ENCODE measurements at places on chromosomes 3 and 15.

GRCh38 chr3:120370463-120370862 lies 21.3 kb upstream of the LRRC58 start:
- no peak for DNase-seq

DNA sequence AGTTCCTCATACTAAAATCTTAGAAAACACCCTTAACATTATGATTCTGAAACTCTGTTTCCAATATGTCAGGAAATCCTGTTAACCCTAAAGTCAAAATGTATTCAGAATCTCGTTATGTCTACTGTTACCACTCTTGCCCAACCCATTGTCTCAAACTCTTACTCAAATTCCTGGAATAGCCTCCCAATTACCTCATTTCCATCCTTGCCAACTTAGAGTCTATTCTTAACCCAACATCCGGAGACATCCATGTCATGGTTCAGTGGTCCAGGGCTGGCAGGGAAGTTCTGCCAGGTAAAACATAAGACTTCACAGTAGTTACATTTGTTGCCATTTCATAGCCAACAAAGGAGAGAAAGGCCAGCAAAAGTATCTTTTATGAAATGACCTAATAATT lies 593.9 kb downstream of the PYDC2 start:
- no peak for DNase-seq

DNA sequence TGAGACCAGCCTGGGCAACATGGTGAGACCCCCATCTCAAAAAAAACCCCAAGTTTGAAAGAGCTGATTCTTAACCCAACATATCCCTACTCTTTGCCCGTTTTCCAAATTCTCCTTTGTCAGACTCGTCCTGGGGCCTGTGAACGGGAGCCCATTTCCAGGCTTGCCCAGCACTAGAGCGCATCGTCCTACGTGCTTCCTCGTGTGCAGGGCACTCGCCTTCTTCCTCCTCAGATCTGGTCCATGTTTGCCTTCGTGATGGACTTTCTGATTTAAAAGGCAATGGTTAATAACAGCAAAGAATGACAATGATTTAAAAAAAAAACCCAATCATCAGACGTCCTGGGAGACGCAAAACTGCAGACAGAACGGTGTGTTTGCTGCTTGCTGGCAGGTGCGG lies 10.1 kb downstream of the MELTF start:
- DNase-seq: no peak

DNA sequence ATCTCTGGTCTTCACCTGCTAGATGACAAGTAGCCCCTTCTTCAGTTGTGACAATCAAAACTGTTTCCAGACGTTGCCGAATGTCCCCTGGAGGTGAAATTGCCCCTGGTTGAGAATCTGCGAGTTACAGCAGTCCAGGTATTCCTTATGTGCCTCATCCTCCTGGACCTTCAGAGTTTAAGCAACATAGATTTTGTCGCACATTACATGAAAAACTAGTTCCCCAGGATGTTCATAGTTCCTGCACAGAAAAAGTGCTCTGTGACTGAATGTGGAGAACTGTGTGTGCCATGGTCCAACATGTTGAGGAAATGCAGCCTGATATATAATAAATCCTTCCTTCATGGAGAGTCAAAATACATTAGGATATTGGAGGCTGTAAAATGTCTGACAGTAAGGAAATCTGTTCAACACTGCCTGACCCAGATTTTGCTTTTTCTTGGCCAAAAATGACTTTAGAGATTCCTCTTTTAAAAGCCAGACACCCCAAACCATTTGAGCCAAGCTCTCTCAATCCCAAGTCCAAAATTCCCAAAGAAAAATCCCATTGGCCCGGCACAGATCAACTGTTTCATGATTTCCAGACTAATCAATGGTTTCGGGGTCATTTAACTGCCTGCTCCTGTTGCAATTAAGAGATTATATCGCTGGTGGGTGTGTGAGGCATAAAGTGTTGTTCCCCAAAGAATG lies 20.4 kb upstream of the SHC4 start:
- no peak for DNase-seq

DNA sequence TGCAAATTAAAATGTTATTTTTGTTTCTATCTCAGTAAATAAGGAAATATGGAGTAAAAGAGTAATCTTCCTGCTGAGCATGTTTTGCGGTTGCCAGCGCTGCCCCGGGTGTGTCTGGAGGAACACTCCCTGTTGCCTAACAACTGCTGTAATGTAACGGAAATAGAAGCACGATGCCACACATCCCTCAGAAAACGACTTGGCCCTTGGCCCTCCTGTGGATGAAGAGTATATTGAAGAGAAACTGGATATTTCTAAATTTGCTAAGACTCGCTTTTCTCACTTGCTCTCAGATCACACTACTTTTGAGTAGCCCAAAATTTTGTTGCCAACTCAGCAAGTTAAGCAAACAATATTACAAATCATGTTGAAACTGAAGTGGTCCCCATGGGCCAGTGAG lies 18.9 kb downstream of the CX3CR1 start:
- DNase-seq: peak; percentile 93

GRCh38 chr3:182983876-182984275 lies 3.5 kb upstream of the DCUN1D1 start:
- DNase-seq: no peak

GRCh38 chr15:31254431-31255175 lies 72.0 kb upstream of the KLF13 start:
- peak; percentile 76 for DNase-seq

DNA sequence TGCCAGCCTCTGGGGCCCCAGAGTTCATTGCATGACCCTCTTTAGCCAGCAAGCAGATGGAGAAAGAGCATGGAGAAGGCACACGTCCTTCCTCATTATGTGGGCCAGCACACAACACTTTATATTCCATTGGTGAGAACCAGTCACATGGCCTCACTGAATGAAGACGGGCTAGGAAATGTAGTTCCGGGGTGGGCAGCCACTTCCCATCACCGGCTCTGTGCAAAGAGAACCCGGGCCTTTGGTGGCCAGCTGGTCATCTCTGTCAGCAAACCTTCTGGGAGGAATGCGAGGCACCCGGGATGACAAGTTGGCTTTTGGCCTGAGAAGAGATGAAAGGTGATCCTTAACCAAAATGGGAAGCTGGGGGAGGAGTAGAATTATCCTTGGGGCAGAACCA lies 90.2 kb upstream of the VGLL4 start:
- no peak for DNase-seq

GRCh38 chr3:10353661-10354360 lies 32.9 kb upstream of the SEC13 start:
- DNase-seq: no peak

GRCh38 chr3:174102274-174102673 lies 704.7 kb downstream of the NLGN1 start:
- no peak for DNase-seq

DNA sequence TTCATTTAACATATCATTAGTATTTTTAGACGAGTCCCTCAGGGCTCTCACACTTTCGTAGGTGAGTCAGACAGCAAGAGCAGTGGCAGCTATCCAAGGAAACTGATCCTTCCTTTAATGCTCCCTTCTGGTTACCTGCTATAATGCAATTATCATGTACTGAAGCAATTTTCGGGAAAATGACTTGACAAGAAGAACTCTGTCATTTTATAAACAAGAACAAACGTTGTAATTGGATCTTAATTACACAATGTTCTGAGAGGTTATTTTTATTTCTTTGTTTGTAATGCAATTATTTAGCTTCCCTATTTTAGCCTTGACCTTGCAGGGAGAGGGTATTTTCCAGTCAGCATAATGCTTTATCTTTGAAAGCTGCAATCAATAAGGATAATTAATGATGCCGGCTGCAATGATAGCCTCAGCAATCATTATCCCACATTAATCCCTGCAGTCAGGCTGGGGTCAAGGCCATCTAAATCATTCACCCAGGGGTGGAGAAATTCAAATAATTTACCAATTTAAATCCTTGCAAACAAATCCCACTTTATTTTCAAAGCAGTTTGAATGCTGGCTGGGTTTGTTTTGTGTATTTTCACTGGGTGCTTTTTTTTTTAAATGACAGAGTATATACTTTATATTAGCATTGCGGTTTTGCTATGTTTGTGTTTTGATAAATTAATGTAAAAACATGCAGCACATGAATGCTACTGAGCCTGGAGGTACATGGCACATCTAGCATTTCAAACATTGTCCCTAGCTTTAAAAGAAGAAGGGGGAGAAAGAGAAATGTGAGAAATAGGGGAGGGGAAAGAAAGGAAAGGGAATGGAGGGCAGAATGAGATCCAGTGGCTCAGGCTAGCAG lies 249.9 kb downstream of the SHOX2 start:
- DNase-seq: no peak

- no peak for DNase-seq
These were observed 21.6 kb downstream of the REC114 start for GRCh38 chr15:73464602-73465001.

DNA sequence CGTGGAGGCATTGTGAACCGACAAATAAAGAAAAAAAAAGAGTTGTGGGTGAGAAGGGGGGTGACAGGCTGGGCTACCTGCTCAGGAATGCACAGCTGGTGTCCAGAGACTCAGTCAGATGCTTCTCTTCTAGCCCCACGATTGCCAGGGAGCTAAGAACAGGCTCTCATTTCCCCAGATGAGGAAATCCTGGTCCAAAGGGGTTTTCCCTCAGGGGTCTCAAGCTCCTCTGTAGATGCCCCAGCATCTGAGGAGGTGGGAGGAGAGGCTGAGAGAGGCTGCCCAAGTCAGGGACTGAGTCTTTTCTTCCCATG lies 35.5 kb downstream of the BNC1 start:
- no peak for DNase-seq

DNA sequence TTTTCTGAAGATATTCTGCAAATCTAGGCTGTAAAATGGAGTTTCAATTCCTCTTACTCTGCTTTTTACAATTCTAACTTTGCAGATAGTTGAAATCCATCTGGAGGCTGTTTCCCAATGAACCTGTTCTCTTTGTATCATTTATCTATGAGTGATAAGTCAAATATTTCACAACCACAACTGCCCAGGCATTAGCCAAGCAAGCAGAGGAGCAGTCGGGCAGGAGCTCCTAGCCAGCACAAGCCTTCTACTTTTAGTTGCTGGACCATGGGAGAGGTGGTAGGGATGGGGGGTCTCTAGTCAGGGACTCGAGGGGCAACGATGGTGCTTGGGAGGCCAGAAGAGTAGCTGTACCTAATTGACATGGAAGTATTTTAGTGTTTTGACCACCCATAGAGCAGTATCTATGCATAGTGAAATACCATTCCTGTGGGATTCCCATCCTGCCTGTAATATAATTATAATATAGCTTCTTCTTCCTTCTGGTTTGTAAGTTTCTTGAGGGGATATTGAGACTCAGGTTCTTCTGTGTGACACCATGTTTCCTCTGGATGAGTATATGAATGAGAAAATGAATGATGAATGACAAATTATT lies 353.5 kb upstream of the IL12A start:
- DNase-seq: peak; percentile 61

DNA sequence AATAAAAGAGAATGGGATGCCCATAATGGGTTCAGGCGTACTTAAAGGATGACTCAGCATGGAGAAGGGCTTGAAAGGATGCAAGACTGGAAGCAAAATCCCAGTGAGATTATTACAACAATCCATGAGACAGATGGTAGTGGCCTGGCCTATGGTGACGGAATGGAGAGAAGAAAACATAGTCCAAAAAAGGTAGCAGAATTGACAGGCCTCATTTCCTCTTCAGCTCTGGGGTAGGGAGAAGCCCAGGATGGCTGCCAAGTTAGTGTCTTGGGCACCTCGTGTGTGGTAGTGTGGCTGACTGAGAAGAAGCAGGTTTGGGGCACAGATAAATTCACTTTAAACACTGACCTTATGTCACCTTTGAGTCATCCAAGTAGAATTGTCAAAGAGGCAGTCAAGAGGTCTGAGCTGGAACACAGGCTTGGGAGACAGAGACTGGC lies 18.1 kb downstream of the MB21D2 start:
- peak; percentile 68 for DNase-seq

- DNase-seq: no peak
These were observed 53.4 kb upstream of the DCUN1D1 start for GRCh38 chr3:183033746-183034145.

- no peak for DNase-seq
These were observed 14.1 kb downstream of the FXR1 start for GRCh38 chr3:180926526-180926925.

DNA sequence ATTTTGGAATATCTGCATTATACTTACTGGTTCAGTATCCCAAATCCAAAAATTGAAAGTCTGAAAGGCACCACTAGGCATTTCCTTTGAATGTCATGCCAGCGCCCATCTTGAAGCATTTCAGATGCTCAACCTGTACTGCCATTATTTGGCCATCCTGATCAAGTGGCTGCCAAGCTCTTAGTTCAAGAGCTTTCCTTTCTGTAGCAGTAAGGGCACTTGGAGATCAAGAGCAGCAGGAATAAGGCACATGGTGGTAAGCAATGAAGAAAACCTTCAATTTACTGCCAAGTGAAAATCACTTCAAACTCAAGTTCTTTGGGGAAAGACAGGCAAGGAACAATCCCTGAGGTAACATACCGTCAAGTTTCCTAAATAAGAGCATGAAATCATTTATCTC lies 10.0 kb downstream of the RHOA start:
- DNase-seq: no peak

GRCh38 chr3:151468284-151468917 lies 7.5 kb upstream of the IGSF10 start:
- DNase-seq: peak; percentile 69

DNA sequence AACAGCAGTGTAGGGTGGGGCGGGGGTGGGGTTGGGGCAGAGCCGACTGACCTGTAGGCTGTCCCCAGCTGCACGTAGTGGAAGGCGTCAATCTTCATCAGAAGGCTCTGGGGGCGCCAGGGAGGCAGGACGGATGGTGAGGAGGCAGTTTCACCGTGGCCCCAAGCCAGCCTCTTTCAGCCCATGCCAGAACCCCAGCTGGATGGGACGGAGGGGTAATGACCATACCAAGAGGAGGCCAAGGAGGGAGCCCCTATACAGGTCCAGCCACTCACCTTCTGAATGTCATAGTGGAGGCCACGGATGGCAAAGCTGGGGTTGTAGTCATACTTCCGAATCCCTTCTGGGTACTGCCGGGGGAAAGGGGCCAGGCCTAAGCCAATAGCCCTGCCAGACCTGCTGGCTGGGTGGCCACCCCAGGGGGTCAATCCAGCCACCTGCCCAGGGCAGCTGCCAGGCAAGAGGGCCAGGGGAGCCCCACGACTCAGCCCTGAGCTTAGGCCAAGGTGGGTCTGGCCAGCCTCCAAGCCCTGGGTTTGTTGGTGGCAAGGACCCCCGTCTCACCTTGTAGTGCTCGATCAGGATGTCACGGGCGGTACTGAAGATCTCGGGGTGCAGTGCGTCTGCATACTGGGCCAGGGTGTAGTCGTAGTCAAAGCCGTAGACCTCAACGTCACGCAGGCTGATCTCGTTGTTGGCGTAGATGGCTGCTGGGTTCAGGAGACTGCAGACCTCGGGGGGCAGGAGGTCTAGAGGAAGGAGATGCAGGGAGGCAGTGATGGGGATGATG lies 4.9 kb downstream of the NT5DC2 start:
- DNase-seq: no peak
